ENCODE measurements at places on chromosomes 4 and X.

GRCh38 chrX:145803508-145803907 lies 14.1 kb upstream of the SLITRK2 start:
- H3K4me3 ChIP-seq, result no peak overlapping the region
- no peaks in the 10 kb centered on the region for H3K27me3 ChIP-seq
- DNase-seq, result no peak

DNA sequence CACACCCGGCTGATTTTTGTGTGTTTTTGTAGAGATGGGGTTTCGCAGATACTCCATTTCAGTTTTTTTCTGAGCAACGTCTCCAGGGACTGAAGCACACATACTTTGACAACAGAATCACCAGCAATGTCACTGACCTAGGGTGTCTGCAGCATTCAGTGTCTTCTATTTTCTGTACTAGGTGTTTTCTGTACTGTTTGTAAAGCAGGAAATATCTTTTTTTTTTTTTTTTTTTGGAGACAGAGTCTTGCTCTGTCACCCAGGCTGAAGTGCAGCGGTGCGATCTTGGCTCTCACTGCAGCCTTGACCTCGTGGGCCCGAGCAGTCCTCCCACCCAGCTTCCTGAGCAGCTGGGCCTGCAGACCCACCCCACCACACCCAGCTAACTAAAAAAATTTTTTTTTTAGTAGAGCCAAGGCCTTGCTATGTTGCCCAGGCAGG lies 8.9 kb downstream of the ADD1 start:
- no peak for DNase-seq
- H3K4me3 ChIP-seq, result no peak overlapping the region
- peak overlapping the region; percentile 18 for H3K27ac ChIP-seq

DNA sequence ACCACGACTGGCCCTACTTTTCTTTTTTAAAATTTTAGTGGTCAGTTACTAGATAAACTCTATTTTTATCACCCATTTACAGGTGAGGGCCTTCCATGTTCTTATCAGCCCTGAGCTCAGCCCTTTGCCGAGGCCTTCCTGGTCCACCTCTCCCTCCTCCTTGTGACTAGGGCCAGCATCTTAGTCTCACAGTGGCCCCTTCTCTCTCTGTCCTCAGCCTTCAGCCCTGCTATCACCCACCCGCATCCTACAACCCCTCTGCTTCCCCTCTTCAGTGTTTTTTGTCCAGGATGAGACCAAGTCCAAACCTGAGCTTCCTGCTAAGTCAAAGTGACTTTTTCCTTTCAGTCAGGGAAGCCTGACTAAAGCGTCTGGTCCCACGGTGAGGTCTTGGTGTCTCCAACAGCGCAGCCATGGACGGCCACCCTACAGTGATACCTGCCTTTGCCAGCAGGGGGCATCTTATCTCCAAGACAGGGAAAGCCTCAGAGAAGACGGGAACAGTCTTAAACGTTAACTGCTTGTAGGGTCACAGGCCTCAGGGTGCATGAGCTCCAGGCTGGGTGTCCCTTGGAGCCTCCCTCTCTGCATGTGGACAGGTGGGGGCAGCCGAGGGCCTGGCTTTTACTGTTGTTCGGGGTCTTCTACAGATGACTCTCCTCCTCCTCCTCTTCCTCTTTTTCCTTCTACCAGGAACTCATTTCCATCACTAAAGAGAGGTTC lies 11.7 kb upstream of the GAGE10 start:
- H3K36me3 ChIP-seq, result no peaks in the 10 kb centered on the region
- H3K27me3 ChIP-seq, result no peaks in the 10 kb centered on the region
- DNase-seq, result peak; percentile 46
- H3K4me3 ChIP-seq, result no peak overlapping the region

GRCh38 chrX:13373027-13373426 lies 53.2 kb upstream of the ATXN3L start:
- H3K4me1 ChIP-seq, result no peaks in the 10 kb centered on the region
- DNase-seq, result no peak
- no peaks in the 10 kb centered on the region for H3K36me3 ChIP-seq
- H3K4me3 ChIP-seq, result no peak overlapping the region
- H3K27ac ChIP-seq, result no peak overlapping the region

GRCh38 chr4:87783781-87784180 lies 15.6 kb upstream of the IBSP start:
- no peaks in the 10 kb centered on the region for H3K4me1 ChIP-seq
- no peak for DNase-seq
- no peak overlapping the region for H3K27ac ChIP-seq
- H3K4me3 ChIP-seq, result no peak overlapping the region

- no peak overlapping the region for H3K4me3 ChIP-seq
- H3K36me3 ChIP-seq, result no peaks in the 10 kb centered on the region
- H3K27me3 ChIP-seq, result no peaks in the 10 kb centered on the region
Measured at GRCh38 chrX:140724736-140725135, 15.2 kb downstream of the LINC00632 start.

GRCh38 chr4:66404141-66404540 lies 733.9 kb upstream of the EPHA5 start:
- DNase-seq, result no peak
- H3K36me3 ChIP-seq, result no peaks in the 10 kb centered on the region
- no peaks in the 10 kb centered on the region for H3K4me1 ChIP-seq
- no peaks in the 10 kb centered on the region for H3K27me3 ChIP-seq

GRCh38 chrX:47514533-47515235 lies 31.7 kb upstream of the ZNF41 start:
- no peaks in the 10 kb centered on the region for H3K36me3 ChIP-seq
- no peaks in the 10 kb centered on the region for H3K27me3 ChIP-seq

DNA sequence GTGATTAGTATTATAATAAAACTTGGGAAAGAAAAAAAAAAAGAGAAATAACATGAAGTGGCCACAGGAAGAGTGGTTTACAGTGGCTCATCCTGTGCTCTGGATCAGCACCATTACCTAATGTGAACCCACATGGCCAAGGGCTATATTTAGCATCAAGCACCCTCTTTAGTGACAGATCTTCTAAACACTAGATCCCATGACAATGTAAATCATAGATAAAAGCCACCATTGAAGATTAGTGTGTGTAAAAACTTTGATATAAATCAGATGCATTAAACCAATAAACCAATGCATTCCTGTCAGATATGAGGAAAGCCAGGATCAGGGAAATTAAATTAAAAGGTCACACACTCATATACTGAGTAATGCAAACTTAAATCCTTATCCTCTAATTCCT lies 400.6 kb upstream of the MAGEB18 start:
- no peak overlapping the region for H3K4me3 ChIP-seq
- no peaks in the 10 kb centered on the region for H3K4me1 ChIP-seq
- no peaks in the 10 kb centered on the region for H3K27me3 ChIP-seq
- no peak for DNase-seq
- H3K36me3 ChIP-seq, result no peaks in the 10 kb centered on the region

GRCh38 chr4:23972805-23973204 lies 83.0 kb upstream of the PPARGC1A start:
- no peaks in the 10 kb centered on the region for H3K4me1 ChIP-seq
- H3K27ac ChIP-seq, result no peak overlapping the region
- DNase-seq, result no peak

DNA sequence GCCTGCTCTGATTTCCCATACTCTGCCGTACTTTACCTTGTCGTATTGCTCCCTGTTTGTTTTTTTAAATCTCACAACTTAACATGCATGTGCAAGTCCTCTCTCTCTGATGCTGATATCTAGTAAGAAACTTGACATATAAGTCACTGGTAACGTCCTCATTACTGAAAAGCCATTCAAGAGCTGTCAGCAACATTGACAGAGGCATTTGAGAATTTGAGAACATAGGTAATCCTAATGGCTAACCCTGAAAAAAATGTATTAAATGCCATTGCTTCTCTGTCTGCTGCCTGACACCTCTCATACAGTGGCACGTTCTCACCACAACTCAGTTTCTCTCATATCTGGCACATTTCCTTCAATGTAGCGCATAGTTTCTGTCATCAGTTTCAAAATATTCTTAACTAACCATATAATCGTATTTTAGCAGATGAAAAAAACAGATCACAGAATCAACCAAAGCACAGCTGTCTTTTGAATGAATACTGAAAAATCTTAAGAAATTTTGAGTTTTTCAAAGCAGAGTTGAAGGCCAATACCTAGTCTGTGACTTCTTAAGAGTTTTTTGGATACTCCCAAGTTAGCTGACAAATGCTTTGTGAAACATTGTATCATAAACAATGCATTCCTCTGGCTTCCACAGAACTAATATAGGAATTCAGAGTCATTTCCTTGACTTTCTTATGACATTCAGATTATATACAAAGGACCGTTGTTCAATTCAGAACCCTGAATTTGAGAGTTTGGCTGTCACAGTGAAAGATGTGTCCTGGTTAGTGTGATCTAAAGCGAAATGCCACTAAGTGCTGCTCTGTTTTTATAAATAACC lies 996.4 kb downstream of the C4orf33 start:
- no peaks in the 10 kb centered on the region for H3K36me3 ChIP-seq
- no peak for DNase-seq
- no peaks in the 10 kb centered on the region for H3K4me1 ChIP-seq
- no peaks in the 10 kb centered on the region for H3K27me3 ChIP-seq
- H3K27ac ChIP-seq, result no peak overlapping the region
- H3K4me3 ChIP-seq, result no peak overlapping the region

DNA sequence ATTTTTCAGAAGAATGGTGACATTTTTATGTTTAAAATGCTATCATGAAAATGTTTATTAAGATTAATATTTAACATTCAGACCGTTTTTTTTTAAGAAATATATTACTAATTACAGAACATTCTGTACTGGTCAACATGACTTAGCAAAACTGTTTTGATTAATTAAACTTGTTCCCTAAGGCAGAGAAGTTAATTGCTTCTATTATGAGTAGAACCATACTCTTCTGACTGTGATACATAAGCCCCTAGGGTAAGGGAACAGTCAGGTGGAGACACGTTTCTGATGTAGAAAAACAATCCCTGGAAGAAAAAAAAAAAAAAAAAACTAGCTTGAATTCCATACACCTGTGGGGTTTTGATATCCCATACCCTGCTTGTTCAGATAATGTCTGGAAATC lies 97.4 kb downstream of the GPM6A start:
- H3K27ac ChIP-seq, result no peak overlapping the region
- no peak for DNase-seq
- no peak overlapping the region for H3K4me3 ChIP-seq
- no peaks in the 10 kb centered on the region for H3K36me3 ChIP-seq
- H3K4me1 ChIP-seq, result no peaks in the 10 kb centered on the region

DNA sequence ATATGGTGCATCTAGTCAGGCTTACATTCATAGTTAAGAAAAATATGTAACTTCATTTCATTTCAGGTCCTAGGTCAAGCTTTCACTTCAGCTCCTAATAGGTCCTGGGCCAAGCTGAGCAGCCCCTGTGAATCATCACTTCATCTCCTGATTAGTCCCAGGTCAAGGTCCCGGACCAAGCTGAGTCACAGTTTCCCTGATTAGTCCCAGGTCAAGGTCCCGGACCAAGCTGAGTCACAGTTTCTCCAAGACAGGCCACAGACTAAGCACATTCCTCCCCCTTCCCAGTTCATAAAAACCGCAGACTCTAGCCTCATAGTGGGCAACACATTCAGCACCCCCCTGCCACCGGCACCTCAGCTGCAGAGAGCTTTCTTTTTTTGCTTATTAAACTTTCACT lies 1331.8 kb downstream of the PCDH19 start:
- H3K27me3 ChIP-seq, result no peaks in the 10 kb centered on the region
- H3K4me3 ChIP-seq, result no peak overlapping the region
- H3K36me3 ChIP-seq, result no peaks in the 10 kb centered on the region
- DNase-seq, result no peak
- H3K4me1 ChIP-seq, result no peaks in the 10 kb centered on the region

DNA sequence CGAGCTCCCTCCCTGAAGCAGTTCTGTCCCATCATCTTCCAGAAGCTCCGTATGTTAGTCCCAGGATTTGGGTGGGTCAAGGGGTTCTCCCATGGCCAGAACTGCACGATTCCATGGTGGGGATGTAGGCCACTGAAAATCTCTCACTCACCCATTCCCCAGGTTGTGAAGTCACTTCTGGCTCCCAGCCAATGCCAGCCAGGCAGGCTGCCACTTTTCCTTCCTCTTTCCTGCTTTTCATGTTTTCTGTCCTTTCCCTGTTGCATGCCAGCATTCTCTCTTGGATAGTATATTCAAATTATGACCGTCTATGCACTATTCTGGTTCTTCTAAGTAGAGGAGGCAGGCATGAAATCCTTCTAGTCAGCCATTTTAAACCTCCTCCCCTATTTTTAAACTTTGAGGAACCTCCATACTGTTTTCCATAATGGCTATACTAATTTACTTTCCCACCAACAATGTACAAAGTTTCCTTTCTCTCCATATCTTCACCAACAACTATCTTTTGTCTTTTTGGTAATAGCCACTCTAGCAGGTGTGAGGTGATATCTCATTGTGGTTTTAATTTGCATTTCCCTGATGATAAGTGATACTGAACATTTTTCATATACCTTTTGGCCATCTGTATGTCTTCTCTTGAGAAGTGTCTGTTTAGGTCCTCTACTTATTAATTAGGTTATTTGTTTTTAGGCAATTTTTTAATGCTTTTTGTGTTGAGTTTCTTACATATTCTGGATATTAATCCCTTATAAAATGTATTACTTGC lies 182.1 kb upstream of the TET2 start:
- no peaks in the 10 kb centered on the region for H3K27me3 ChIP-seq
- DNase-seq, result no peak
- H3K4me3 ChIP-seq, result no peak overlapping the region
- no peaks in the 10 kb centered on the region for H3K4me1 ChIP-seq

DNA sequence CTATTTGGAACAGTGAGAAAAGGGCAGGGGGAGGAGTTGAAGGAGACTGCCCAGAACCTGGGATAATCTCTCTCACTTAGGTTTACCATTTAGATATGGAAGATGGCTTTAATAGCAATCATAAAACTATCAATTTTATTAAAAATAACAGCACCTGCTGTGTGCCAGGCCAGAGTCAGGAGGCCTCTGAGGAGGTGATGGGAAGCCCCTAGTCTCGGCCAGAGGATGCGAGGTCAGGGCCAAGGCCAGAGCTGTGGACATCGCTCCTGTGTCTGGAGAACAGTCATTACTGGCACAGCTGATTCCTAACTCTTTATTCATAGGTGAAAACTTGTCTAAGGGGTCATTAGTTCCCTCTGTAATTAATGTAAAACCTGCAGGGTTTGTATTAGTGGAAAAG lies 4.2 kb upstream of the IQSEC2 start:
- H3K4me3 ChIP-seq, result no peak overlapping the region
- H3K4me1 ChIP-seq, result peaks cover 13% of the 10 kb centered on the region
- no peaks in the 10 kb centered on the region for H3K27me3 ChIP-seq
- DNase-seq, result no peak
- H3K27ac ChIP-seq, result no peak overlapping the region

GRCh38 chr4:40575846-40576245 lies 53.8 kb downstream of the RBM47 start:
- DNase-seq, result no peak
- H3K4me1 ChIP-seq, result no peaks in the 10 kb centered on the region
- no peak overlapping the region for H3K27ac ChIP-seq
- H3K36me3 ChIP-seq, result no peaks in the 10 kb centered on the region

GRCh38 chr4:20580907-20581306 lies 119.4 kb upstream of the PACRGL start:
- no peaks in the 10 kb centered on the region for H3K27me3 ChIP-seq
- no peak for DNase-seq
- H3K36me3 ChIP-seq, result no peaks in the 10 kb centered on the region
- H3K27ac ChIP-seq, result no peak overlapping the region
